ENCODE measurements at places on chromosomes 5 and 9. TPM values are rescaled to one million over a fixed set of nuclear protein-coding genes. Genes with fewer than 3 reads are reported as not detected.
A peak's percentile ranks its signal among the peaks of the same experiment; 100 is the strongest.

Gene EGR1
- total RNA-seq = 83.7 TPM

Gene ARAP3
- total RNA-seq = 7.5 TPM

Gene FAM78A
- 0.88 TPM for total RNA-seq

Gene DMGDH
- 1.8 TPM for total RNA-seq

Gene DEPDC1B
- 44.9 TPM for total RNA-seq

Gene ASPN
- total RNA-seq = not detected

GRCh38 chr9:21381448-21382339, 3.5 kb downstream of the IFNA2 start:
- H3K4me1 ChIP-seq = no peaks in the 10 kb centered on the region
- no peaks in the 10 kb centered on the region for H3K27me3 ChIP-seq
- DNase-seq = no peak
- H3K27ac ChIP-seq = no peak overlapping the region
- H3K4me3 ChIP-seq = no peak overlapping the region

DNA sequence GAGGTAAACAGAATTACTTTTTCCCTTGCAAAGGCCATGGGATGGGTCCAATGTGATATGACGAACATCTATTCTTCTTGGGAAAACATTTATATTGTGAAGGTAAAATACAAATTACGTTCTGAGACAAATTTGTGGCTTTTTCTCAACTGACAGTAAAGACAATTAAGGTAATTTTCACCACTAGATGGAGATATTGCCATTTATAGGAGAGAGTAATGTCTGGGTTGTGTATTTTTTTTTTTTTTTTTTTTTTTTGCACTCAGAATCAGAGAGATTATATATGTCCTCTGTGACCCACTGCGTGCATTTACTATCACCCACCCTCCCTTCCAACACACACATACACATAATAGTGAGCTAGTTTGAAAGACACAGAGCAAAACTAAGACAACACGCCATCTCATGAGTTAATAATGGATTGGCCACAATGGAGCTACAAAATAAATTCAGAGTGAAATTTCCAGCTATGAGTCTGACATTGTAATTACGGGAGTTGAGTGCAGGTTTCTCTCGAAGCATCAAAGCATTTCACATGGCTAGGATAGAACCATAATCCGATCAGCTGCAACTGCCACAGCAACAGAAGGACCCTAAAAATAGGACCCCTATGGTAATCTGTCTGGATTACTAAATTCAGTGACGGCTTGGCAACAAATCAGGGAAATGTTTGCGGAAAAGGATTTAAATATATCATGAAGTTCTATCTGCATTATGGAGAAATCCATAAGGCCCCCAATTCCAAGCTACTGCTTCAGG, 49.2 kb downstream of the ANXA1 start:
- no peak overlapping the region for H3K27ac ChIP-seq
- H3K27me3 ChIP-seq = no peaks in the 10 kb centered on the region
- H3K4me3 ChIP-seq = no peak overlapping the region
- H3K36me3 ChIP-seq = no peaks in the 10 kb centered on the region
- no peaks in the 10 kb centered on the region for H3K4me1 ChIP-seq
- DNase-seq = no peak

DNA sequence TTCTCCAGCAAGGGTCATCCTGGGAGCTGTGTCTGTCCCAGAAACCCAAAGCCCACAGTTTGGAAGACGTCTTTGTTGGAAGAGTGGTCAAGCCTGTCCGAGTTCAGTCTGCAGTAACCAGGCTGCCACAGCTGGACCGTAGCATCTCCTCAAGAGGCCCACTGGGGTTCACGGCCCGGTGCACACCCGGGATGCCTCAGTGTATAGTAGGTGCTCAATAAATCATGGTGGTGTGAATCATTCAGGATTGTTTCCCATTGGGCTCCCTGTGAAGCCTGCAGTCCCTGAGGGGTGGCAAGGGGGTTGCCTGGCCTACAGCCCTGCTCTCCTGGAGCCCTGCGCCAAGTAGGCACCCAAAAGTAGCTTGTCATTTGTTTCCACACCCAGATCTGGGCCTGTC, 10.3 kb upstream of the PRRX2 start:
- no peak overlapping the region for H3K4me3 ChIP-seq
- H3K27me3 ChIP-seq = no peaks in the 10 kb centered on the region
- no peaks in the 10 kb centered on the region for H3K4me1 ChIP-seq
- no peak for DNase-seq
- no peaks in the 10 kb centered on the region for H3K36me3 ChIP-seq
- no peak overlapping the region for H3K27ac ChIP-seq

GRCh38 chr5:168712280-168712924, 133.2 kb upstream of the PANK3 start:
- H3K36me3 ChIP-seq = no peaks in the 10 kb centered on the region
- H3K27me3 ChIP-seq = no peaks in the 10 kb centered on the region
- no peak overlapping the region for H3K4me3 ChIP-seq

GRCh38 chr9:128149001-128149701, at the start of gene LCN2:
LCN2 (plus strand) TSS chr9:128149453; CDS start chr9:128149526, 73 bp downstream.
- H3K27me3 ChIP-seq = no peaks in the 10 kb centered on the region
- H3K4me1 ChIP-seq = peaks cover 15% of the 10 kb centered on the region
- peak; percentile 28 for DNase-seq
- no peaks in the 10 kb centered on the region for H3K36me3 ChIP-seq
- no peak within 1 kb of the TSS for H3K4me3 ChIP-seq

All from Caco-2 (cell line).